MM.1S (cell line): ENCODE measurements at places on chromosomes 2 and 18.

- no peak for DNase-seq
Observed at GRCh38 chr2:150606380-150607060, 119.1 kb upstream of the RND3 start.

- DNase-seq = peak; percentile 62
Observed at GRCh38 chr2:18546567-18546966, 13.9 kb downstream of the RDH14 start.

- no peak for DNase-seq
Observed at GRCh38 chr2:167608487-167608886, 638.9 kb downstream of the STK39 start.

GRCh38 chr2:217160103-217160743 is 300.4 kb upstream of the TNP1 start:
- DNase-seq = no peak

DNA sequence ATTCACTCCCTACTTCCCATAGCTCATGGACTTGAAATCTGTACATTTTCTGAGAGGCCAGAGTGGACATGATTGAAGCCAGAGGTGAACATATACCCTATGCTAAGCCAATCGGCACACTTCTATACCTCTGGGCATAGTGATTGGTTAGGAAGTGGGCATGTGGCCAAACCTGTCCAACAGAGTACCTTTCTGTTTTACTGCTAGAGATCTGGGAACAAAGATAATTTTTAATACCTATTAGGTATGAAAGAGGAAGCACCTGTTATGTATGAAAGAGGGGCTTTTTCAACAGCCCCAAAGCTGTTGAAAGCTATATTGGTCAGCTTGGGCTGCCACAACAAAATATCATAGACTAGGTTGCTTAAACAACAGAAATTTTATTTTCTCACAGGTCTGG is 27.7 kb downstream of the METTL8 start:
- DNase-seq = peak; percentile 71

GRCh38 chr18:77132369-77133050 is at the start of gene MBP:
Gene MBP, minus strand, starts transcription at chr18:77132783. Its CDS starts 27,522 bp downstream, at chr18:77105261.
- DNase-seq = peak; percentile 56

DNA sequence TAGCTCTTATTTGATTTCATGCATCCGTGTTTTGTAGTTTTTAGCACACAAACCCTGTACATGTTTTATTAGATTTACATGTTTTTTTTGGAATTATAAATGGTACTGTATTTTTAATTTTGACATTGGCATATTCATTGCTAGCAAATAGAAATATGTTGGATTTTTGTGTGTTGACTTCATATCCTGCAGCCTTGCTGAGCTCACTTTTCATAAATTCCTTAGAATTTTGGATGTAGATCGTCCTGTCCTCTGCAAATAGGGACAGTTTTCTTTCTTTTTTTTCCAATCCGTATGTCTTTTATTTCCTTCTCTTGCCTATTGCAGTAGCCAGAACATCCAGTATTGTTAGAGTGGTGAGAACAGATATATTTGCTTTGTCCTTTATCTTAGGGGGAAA is 46.7 kb upstream of the GPR17 start:
- no peak for DNase-seq

DNA sequence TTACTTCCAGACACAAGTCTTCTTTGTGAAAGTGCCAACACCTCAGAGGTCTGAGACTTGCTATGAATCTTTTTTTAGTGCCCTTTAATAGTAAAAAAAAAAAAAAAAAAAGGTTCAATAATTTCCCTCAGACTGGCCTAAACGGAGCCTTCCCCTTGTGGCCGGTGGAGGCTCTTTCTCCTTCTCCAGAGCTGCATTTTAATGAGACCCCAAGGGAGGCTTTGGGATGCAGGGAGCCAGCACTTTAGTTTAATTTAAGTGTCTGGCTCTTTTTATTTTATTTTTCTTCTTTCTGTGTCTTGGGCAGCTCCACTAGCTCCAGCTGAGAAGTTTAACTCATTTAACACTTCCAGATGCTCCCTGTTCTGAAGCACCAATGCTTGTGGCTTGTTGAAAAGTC is 67.8 kb upstream of the MAPK4 start:
- no peak for DNase-seq

GRCh38 chr18:35045121-35045520 is 3.9 kb downstream of the MAPRE2 start:
- no peak for DNase-seq

DNA sequence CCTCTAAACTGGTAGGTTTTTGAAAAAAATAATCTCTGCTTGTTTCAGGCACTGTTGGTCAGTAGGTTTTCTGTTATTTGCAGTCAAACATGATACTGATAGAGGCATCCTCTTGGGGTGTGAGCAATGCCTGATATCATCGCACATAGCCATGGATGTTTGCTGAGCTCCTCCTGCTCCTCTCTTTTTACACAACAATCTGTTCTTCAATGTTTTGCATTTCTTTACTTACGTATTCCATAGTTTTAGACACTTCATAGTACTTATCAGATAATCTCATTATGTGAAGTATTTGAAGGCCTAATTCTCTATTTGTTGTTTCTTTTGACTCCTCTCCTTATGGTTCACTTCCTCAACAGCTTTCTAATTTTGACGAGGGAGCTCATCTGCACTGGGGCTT is 23.0 kb upstream of the HS6ST1 start:
- no peak for DNase-seq

DNA sequence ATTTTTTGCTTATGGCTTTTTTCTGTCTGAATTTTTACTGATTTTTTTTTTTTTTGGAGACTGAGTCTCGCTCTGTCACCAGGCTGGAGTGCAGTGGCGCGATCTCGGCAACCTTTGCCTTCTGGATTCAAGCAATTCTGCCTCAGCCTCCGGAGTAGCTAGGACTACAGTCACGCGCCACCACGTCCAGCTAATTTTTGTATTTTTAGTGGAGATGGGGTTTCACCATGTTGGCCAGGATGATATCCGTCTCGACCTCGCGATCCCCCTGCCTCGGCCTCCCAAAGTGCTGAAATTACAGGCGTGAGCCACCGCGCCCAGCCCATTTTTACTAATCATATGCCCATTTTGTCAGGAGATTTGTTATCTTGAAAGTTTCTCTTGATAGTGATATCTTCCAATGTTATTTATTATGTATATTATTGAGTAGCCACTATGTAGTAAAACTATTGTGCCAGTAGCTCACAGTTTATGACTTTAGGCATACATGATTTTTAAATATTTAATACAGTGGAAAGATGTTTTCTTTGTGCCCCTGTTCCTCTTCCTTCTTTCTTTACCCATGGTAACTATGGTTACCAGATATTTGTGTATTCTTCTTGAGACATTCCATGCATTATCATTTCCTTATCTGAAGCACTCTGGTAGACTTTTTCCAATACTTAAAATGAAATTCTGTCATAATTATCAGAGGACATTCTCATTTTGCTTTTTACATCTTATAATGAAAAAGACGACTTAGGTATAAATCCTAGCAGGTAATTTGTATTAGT is 2.1 kb downstream of the HAT1 start:
- no peak for DNase-seq

DNA sequence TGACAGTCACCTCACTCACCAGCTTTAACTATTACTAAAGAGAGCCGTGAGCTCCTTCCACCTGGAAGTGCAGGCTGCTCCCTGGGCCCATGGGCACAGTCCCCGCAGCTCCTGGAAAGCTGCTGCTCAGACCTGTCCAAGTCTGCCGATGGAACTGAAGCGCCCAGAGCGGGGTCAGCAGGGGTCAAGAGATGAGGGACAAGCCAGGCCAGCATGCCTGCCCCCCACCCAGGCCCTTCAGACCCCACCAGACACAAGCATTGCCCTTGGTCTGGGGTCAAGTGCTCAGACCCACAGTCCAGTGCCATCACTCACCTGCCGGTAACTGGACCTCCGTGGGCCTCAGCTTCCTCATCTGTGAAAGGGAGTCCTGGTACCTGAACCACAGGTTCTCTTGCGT is 59.9 kb downstream of the BIN1 start:
- DNase-seq = no peak

- DNase-seq = no peak
Observed at GRCh38 chr2:238797537-238797936, 50.3 kb upstream of the TWIST2 start.

GRCh38 chr18:71597219-71597618 is 946.9 kb downstream of the CBLN2 start:
- DNase-seq = no peak

- peak; percentile 61 for DNase-seq
Observed at GRCh38 chr2:158034198-158034866, 67.3 kb upstream of the UPP2 start.

GRCh38 chr2:42924418-42924886 is 132.1 kb upstream of the HAAO start:
- no peak for DNase-seq

DNA sequence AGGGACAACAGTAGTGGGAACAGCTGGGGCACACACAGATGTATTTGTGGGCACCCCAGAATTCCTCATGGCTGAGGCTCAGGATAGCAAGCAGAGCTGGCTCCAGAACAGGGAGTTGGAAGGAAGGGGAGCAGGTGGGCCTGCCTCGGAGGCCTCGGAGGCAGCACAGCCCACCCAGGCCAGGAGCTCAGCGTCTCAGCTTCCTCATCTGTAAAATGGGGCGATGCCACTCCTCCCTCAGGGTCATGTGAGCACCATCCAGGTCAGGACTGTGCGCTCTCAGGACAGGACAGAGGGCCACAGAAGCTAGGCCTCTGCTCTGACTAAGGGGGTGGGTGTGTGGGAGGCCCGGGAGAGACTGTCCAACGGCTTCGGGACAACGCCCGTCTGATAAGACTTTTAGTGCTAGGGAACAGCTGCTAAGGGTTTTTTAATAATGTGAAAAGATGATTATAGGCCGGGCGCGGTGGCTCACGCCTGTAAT is 106.2 kb downstream of the HDAC4 start:
- no peak for DNase-seq

DNA sequence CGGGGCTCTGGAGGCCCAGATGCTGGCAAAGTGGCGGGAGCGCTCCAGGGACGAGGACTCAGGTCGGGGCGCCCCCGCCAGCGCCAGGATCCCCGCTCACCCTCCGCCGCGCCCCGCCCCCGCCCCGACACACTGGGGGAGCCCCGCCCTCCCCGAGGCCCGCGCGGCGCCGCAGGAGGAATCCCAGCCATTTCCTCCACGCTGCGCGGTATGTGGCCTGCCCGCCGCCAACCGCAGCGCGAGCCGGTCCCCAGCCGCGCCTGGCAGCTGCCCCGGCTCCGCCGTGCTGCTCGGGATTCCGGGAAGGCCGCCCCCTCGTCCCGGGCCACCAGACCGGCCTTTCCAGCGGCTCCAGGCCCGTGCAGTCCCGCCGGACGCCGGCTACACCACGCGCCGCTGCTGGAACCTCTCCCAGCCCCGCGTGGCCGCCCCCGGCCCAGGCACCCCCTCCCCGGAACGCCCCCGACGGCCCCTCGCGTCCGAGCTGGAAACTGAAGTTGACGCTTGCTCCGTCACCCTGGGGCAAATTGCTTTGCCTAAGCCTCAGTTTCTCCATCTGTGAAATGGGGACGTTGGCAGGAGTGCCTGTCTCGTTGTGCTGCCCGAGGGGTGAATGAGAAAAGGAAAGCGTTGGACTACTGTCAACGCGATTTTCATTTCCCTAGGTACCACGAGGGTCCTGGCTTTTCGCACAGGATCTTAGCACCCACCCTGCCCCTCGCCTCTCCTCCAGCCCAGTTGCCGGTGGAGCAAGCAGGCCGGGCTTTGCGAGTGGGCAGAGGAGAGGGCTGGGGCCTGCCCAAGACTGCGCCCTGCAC is 53.6 kb downstream of the PKDCC start:
- DNase-seq = peak; percentile 56

GRCh38 chr2:56714400-56714799 is 530.6 kb downstream of the CCDC85A start:
- no peak for DNase-seq

DNA sequence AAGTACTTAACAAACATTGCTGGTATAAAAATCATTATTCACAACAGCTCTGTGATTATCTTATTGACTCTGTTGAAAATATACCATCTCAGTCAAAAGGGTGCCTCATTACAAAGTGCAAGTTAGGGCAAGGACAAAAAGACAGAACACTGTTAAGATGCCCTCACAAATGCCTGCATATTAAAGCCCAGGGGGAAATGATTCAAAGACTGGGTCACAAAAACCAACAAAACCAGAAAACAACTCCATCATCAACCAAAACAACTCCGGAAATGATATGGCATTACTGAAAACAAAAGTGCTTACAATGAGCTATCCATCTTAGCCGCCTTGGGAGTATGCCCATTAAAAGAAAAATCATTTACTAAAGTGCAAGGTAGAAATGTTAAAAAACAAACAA is 9.9 kb downstream of the PLA2R1 start:
- no peak for DNase-seq

GRCh38 chr2:147636238-147636882 is 208.5 kb upstream of the ACVR2A start:
- DNase-seq = no peak

DNA sequence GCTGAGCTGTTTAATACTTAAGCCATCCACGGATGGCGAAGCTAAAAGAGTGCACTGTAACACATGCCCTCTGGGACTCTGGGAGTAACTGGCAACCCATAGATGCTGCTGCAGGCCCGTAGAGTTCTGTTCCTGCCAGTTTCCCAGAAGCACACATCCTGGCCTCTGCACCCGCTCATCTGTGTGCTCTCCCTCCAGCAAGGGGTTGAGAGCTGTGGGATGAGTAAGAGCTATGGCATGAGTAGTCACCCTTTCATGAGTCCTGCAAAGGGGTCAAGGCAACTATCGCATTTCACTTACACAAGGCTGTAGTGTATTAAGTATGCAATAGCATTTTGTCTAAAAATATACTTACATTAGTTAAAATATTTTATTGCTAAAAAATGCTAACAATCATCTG is 1341.8 kb upstream of the NXPH2 start:
- no peak for DNase-seq

DNA sequence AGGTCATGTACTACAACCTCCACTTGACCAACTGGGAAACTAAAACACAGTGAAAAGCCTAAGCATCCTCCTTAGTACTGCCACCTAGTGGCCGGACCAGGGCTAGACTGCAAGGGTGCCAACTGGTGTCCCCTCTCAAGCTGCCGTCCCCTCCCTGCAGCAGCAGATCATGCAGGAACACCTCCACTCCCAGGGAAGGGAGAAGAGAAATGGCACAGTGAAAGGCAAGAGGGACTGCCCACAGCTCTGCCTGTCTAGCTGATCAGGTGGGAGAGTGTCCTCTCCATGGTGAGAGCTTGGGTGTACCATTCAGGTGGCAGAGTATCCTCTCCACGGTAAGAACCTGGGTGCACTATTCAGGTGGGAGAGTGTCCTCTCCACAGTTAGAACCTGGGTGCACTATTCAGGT is 78.1 kb downstream of the AAK1 start:
- DNase-seq = peak; percentile 58

- no peak for DNase-seq
Observed at GRCh38 chr2:17933256-17933655, 54.8 kb downstream of the KCNS3 start.

- DNase-seq = no peak
Observed at GRCh38 chr2:38751596-38752410, 642 bp upstream of the SRSF7 start.

GRCh38 chr2:231877533-231878456 is 48.4 kb downstream of the NPPC start:
- DNase-seq = no peak
